ENCODE measurements at places on chromosomes 4 and X. TPM values are rescaled to one million over a fixed set of nuclear protein-coding genes. Genes with fewer than 3 reads are reported as not detected.

XKRX gene
- total RNA-seq, result not detected

TRIM60 gene
- not detected for total RNA-seq

SORBS2 gene
- 210 TPM for total RNA-seq

HPGD gene
- 9.1 TPM for total RNA-seq

F8A3 gene
- total RNA-seq, result 17.1 TPM

CT47C1 gene
- not detected for total RNA-seq

TMPRSS11E gene
- 0.78 TPM for total RNA-seq

TMEM47 gene
- total RNA-seq, result 12.7 TPM

CLOCK gene
- 6.3 TPM for total RNA-seq

PLP1 gene
- 0.78 TPM for total RNA-seq

Data from body of pancreas (tissue), 4 donors.